Activated T-cell treated with anti-CD3 and anti-CD28 coated beads, Interleukin-2, amount 50 U/mL, for 72 hours (primary cell): ENCODE measurements at places on chromosomes 7 and 10. TPM values are rescaled to one million over a fixed set of nuclear protein-coding genes. Genes with fewer than 3 reads are reported as not detected.

Gene EBLN1
- not detected for total RNA-seq

- no peak for DNase-seq
Measured at GRCh38 chr10:102310361-102311024, 65.2 kb downstream of the GBF1 start.

Gene CTTNBP2
- total RNA-seq: not detected

Gene PPP2R2D
- total RNA-seq: 40.7 TPM

Gene KLLN
- 0.46 TPM for total RNA-seq
